ENCODE measurements at places on chromosomes 16 and 17.
A peak's percentile ranks its signal among the peaks of the same experiment; 100 is the strongest.

DNA sequence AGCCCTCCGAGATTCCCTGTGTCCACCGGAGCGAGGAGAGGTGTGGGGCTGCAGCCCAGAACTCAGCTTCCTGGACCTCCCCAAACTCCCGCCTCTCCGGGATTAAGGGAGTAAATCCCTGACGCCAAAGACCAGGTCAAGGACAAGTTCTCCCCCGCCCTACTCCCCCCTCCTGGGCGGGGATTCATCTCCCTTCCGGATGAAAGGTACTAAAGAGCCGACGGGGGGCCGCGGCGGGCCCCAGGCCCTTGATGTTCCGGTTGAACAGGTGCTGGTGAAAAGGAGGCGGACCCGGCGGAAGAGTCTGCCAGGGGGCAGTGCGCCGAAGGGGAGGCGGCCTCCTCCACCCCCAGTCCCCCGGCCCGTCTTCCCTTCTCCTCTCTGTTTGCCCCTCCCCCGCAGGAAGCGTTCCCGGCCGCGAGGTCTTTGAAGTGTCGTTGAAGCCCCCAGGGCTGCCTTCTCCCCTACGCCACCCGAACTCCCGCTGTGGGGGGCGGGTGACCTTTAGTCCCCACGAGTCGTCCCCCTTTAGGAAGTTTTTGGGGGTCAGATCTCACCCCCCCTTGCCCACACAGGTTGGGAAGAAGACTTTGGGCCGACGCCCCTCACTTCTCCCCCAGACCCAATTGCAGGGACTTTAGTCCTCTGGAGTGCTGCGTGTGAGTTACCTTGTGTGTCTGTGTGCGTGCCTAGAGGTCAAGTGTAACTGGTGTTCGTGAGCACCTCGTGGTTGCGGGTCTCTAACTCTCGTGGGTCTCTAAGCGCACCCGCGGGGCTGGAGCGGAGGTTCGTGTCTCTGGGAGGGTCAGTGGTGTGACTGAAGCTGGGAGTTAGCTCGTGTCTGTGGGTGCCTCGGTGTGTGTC is 1.1 kb upstream of the MLLT6 start:
- DNase-seq = no peak

GRCh38 chr16:927406-927805 is 43.4 kb downstream of the LMF1 start:
- no peak for DNase-seq

DNA sequence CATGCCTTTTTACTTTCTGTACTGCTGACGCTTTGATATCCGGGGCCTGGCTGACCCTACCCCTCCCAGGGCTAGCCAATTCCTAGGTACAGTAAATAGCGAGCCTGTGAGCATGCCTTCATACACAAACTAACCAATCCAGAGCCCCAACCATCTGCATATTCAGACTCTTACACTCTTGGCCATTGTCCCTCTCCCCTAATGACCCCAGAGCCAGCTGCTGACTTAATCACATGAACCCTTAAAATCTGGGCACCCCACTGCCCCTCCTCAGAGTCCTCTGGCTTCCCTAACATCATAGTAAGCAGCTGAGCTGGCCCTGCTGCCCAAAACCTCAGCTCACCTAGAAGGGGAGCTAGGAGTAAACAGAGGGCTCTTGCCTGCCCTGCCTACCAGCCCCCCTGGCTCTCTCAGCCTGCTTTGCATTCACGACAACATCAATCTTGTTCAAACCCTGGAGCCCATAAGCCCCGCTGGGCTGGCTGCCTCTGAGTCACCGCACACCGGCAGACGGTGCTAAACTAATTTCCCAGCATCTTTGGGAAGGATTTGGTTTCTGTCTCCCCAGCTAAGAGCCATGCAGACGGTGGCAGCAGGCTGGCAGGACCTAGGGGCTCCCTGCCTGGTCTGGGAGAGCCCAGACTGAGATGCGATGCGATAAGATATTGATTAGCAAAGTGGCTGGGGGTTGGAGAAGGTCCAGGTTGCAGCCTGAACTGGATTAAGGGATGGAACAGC is 63.2 kb downstream of the CLEC19A start:
- no peak for DNase-seq

DNA sequence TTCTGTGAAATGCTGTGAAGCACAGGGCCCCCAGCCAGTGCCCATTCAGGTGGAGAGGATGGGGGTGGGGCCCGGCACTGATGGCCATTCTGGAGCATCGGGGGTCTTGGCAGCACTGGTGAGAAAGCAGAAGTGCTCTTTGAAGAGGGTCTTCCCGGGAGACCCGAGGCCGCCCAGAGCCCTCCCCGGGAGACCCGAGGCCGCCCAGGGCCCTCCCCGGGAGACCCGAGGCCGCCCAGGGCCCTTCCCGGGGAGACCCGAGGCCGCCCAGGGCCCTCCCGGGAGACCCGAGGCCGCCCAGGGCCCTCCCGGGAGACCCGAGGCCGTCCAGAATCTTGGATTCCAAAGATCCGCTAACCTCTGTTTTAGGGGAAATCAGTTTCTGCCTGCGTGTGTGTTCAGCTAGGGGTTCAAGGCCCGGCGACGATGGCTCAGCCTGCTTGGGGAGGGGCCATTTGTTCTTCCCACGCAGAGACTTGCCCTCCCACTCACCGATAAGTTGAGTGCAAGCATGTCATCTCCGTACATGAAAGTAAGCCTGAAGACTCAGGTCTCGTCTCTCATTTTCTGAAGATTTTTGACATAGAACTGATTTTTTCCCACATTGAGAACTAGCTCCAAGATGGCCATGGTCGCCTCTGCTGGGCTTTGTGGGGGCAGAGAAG is 35.2 kb upstream of the CAPN15 start:
- no peak for DNase-seq

- DNase-seq = no peak
These were observed 32.4 kb upstream of the TENT4B start for GRCh38 chr16:50120711-50121110.

- DNase-seq = no peak
These were observed 30.9 kb upstream of the KCNJ12 start for GRCh38 chr17:21345236-21345635.

DNA sequence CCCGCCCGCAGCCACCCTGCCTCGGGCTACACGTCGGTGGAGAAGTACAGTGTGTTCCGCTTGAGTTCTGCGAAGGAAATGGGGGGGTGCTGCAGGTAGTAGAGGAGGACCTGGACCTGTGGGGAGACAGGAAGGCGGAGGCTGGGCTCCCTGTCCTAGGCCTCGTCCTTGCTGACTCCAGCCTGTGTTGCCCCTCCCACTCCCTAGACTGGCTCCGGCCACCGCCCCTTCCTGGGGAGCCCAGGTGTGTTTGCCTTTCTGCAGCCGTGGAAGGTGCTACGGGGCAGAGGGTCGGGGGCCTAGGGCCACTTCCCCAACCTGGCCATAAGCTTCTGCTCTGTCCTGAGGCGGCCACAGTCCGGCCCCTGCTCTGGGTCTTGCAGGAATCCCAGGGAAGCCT is 9.1 kb downstream of the TIMM22 start:
- no peak for DNase-seq

DNA sequence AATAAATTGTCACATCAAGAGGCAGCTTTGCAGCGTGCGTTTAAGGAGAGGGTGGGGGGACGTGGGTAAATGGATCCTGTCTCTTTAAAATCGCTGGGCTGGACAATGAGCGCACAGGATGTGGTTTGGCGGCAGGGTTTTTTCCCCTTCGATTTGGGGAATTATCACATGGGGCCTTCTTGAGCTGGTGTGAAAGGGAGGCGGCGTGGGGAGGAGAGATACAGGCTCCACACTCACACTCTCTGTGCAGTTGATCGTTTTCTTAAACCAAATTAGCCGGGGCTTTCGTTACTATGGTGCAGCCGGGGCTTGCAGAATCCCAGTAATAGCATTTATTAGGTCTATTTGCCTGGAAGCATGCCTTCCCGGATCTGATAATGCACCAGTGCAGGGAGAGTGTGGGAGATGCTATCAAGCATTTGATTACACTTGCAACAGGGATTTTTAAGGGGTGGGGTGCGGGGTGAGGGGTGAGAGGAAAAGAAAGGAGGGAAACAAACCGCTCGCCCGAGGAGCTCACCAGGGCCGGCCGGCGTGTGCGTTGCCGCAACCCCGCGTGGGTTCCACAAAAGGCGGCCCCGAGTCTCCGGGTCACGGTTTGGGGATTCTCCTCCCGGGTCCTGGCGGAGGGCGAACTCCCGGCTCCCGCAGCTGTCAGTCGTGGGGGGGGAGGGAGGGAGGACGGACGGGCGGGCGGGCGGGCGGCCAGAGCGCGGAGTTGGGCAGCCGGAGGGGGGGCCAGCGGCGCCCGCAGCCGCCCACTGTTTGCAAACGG is 58.8 kb upstream of the GSE1 start:
- DNase-seq = no peak

GRCh38 chr17:45261577-45262515 is at the start of gene SPATA32:
SPATA32 (minus strand) TSS chr17:45262094; CDS start chr17:45262016, 78 bp downstream.
- DNase-seq = no peak

GRCh38 chr17:81840826-81841778 is 6.3 kb upstream of the PPP1R27 start:
- no peak for DNase-seq

DNA sequence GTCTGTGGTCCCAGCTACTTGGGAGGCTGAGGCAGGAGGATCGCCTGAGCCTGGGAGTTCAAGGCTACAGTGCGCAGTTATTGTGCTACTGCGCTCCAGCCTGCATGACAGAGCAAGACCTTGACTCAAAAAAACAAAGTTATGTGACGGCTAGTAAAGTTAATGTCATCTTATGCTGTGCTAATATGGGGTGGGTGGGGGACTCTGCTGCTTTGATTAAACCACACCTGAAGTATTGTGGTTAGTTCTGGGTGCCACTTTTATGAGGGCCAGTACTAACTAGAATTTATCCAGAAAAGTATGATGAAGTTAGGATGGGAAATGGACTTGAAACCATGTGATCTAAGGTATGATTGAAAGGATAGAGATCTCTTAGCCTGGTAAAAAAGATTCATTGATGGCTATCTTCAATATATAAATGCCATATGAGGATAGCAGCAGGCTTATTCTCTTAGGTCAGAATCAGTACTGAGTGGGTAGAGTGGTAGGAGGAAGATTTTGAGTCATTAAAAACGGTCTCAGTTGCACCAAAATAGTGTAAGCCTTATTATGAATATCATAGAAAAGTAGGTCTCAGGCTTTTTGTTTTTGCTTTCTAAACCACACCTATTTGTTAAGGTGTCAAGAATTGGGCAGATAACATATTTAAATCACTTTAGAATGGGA is 5.6 kb downstream of the WSB1 start:
- DNase-seq = no peak

DNA sequence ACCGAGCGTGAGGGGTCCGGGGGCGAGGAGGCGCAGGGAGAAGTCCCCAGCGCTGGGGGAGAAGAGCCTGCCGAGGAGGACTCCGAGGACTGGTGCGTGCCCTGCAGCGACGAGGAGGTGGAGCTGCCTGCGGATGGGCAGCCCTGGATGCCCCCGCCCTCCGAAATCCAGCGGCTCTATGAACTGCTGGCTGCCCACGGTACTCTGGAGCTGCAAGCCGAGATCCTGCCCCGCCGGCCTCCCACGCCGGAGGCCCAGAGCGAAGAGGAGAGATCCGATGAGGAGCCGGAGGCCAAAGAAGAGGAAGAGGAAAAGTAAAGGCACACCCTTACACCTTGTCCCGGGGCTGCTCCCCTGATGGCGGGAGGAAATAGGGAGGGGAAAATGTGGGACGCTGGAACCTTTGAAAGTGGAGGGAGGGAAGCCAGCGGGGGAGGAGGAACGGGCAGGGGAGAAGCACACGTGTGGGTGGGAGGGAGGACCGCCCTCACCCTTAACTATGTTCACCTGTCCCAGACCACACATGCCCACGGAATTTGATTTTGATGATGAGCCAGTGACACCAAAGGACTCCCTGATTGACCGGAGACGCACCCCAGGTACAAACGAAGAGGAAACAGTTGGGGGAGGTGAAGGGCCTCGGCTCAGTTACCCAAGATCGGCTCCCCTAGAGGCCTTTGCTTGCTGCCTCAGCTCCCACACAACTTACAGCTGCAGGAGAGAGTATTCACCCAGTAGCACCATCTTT is 916 bp downstream of the PAGR1 start:
- no peak for DNase-seq

GRCh38 chr16:10992797-10993196 is 48.4 kb downstream of the CLEC16A start:
- DNase-seq = peak; percentile 59

GRCh38 chr17:79883202-79883601 is 44.0 kb upstream of the CBX4 start:
- no peak for DNase-seq

DNA sequence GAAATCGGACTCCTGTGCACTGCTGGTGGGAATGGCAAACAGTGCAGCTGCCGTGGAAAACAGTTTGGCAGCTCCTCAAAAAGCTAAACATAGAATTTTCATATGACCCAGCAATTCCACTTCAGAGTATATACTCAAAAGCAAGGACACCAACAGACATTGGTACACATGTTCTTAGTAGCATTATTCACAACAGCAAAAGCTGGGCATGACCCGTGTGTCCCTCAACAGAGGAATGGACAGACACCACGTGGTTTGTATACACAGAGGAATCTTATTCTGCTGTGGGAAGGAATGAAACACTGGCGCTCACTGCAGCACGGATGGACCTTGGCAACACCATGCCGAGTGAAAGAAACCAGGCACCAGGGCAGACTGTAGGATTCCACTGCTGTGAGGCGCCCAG is 16.0 kb downstream of the NPTX1 start:
- no peak for DNase-seq

- no peak for DNase-seq
These were observed 38.3 kb upstream of the PRSS54 start for GRCh38 chr16:58332997-58333700.

GRCh38 chr17:72813481-72813880 is 279.0 kb downstream of the SLC39A11 start:
- no peak for DNase-seq
